ENCODE measurements at places on chromosomes 1 and 21.

- no peak for DNase-seq
Measured at GRCh38 chr1:180143359-180143758, 11.3 kb upstream of the QSOX1 start.

DNA sequence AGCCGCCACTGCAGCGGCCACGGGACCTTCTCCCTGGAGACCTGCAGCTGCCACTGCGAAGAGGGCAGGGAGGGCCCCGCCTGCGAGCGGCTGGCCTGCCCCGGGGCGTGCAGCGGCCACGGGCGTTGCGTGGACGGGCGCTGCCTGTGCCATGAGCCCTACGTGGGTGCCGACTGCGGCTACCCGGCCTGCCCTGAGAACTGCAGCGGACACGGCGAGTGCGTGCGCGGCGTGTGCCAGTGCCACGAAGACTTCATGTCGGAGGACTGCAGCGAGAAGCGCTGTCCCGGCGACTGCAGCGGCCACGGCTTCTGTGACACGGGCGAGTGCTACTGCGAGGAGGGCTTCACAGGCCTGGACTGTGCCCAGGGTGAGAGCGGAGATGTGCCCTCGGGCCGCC is 11.7 kb downstream of the TNN start:
- DNase-seq: no peak

- DNase-seq: peak; percentile 6
Measured at GRCh38 chr21:36209626-36210171, 53.1 kb downstream of the DOP1B start.

- DNase-seq: no peak
Measured at GRCh38 chr1:217389895-217390294, 241.0 kb downstream of the GPATCH2 start.
